ENCODE measurements at places on chromosomes 2 and 18.

DNA sequence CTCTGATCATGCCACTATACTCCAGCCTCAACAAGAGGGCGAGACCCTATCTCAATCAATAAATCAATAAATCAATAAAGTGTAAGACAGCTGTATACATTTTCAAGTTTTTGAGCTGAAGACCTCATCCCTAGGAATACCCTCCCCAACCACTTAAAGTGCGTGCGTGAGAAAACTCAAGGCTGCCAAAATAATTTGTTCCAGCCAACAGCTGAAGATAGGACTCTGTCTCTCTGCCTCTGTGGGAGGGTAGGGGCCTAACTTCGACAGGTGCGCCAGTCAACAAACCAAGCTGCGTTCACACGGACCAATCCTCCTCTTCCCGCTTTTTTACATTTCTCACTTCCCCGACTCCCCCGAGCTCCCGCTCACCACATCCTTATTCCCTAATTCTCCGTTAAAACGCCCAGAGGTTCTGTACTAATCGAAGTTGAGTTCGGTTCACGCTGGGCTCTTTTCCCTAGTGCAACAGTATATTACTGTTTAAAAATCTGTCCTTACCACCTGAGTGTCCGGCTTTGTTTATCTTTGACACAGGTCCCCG is 618 bp downstream of the POLR2D start:
- H3K27ac ChIP-seq = peak overlapping the region; percentile 92
- peak overlapping the region; percentile 91 for H3K4me3 ChIP-seq
- no peaks in the 10 kb centered on the region for H3K27me3 ChIP-seq

GRCh38 chr2:38374984-38375383 is 2.1 kb downstream of the ATL2 start:
- H3K27me3 ChIP-seq = no peaks in the 10 kb centered on the region
- peaks cover 51% of the 10 kb centered on the region for H3K4me1 ChIP-seq
- DNase-seq = no peak
- peak overlapping the region; percentile 97 for H3K27ac ChIP-seq
- peak overlapping the region; percentile 91 for H3K4me3 ChIP-seq

GRCh38 chr2:134897932-134898331 is 20.7 kb upstream of the CCNT2 start:
- no peak overlapping the region for H3K4me3 ChIP-seq
- no peak overlapping the region for H3K27ac ChIP-seq
- H3K27me3 ChIP-seq = peaks cover 6% of the 10 kb centered on the region
- DNase-seq = no peak
- no peaks in the 10 kb centered on the region for H3K36me3 ChIP-seq

DNA sequence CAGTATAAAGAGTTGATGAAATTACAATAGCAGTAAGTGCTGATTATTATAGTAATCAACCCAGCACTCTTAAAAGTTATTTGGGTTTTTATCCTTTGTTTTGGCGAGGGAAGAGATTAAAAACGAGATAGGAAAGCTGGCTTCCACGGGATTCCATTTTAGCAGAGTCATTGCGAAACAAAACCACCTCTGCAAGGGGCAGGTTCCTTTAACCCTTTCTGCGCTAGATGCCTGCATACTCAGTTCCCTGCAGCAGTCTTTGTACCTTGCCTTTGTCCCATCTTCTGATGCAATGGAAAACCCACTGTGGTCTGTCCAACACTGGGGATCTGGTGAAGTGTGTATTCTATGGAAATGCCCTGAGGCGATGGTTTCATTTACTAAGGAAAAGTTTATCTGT is 2.7 kb downstream of the YPEL5 start:
- H3K27me3 ChIP-seq = no peaks in the 10 kb centered on the region
- H3K4me3 ChIP-seq = peak overlapping the region; percentile 10
- H3K36me3 ChIP-seq = peaks cover 10% of the 10 kb centered on the region
- peak overlapping the region; percentile 59 for H3K27ac ChIP-seq
- peaks cover 49% of the 10 kb centered on the region for H3K4me1 ChIP-seq
- no peak for DNase-seq

GRCh38 chr2:156331572-156332283 is 793 bp downstream of the NR4A2 start:
- no peaks in the 10 kb centered on the region for H3K36me3 ChIP-seq
- H3K4me3 ChIP-seq = peak overlapping the region; percentile 86
- H3K27me3 ChIP-seq = peaks cover 66% of the 10 kb centered on the region
- peaks cover 27% of the 10 kb centered on the region for H3K4me1 ChIP-seq
- H3K27ac ChIP-seq = peak overlapping the region; percentile 91

GRCh38 chr2:59926731-59927130 is 626.7 kb downstream of the BCL11A start:
- no peak overlapping the region for H3K4me3 ChIP-seq
- no peaks in the 10 kb centered on the region for H3K36me3 ChIP-seq
- no peak overlapping the region for H3K27ac ChIP-seq
- H3K4me1 ChIP-seq = peaks cover 37% of the 10 kb centered on the region
- no peaks in the 10 kb centered on the region for H3K27me3 ChIP-seq

DNA sequence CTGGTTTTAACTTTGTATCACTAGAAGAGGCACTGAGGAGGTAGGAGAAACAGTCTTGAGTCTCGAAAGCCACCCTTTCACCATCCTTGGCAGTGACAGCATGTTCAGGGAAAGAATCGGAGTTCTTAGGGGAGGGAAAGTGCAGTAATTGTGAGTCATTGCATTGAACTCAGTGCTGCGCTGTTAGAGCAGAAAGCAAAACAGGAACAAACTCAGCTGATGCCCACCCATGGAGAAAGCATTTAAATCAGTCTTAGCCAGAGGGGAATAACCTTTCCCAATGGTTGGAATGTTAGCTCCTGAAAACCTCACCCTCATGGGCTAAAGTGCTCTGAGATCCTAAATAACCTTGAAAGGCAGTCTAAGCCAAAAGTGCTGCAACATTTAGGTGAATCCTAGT is 845.6 kb upstream of the CNTNAP5 start:
- no peak for DNase-seq
- H3K4me1 ChIP-seq = no peaks in the 10 kb centered on the region
- peaks cover 2% of the 10 kb centered on the region for H3K36me3 ChIP-seq
- no peak overlapping the region for H3K27ac ChIP-seq
- H3K27me3 ChIP-seq = no peaks in the 10 kb centered on the region

DNA sequence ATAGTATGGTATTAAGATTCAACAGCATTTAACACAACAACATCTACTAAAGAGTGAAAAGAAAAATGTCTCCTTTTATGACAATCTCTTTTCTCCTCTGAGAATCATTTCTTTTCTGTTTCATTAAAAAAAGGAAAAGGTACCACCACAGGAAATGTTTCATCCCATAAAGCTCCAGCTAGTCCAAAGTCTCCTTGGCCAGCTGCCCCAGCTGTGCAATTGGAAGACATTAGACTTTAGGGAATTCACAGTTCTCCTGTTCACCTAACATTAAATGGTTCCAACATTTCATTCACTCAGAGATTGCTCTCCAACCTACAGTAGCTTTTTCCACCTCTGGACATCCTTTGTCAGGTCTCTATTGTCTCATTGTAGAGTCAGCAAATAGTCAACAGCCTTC is 78.7 kb upstream of the YPEL5 start:
- H3K4me1 ChIP-seq = no peaks in the 10 kb centered on the region
- no peak overlapping the region for H3K4me3 ChIP-seq
- DNase-seq = no peak
- no peaks in the 10 kb centered on the region for H3K36me3 ChIP-seq
- peaks cover 6% of the 10 kb centered on the region for H3K27me3 ChIP-seq

DNA sequence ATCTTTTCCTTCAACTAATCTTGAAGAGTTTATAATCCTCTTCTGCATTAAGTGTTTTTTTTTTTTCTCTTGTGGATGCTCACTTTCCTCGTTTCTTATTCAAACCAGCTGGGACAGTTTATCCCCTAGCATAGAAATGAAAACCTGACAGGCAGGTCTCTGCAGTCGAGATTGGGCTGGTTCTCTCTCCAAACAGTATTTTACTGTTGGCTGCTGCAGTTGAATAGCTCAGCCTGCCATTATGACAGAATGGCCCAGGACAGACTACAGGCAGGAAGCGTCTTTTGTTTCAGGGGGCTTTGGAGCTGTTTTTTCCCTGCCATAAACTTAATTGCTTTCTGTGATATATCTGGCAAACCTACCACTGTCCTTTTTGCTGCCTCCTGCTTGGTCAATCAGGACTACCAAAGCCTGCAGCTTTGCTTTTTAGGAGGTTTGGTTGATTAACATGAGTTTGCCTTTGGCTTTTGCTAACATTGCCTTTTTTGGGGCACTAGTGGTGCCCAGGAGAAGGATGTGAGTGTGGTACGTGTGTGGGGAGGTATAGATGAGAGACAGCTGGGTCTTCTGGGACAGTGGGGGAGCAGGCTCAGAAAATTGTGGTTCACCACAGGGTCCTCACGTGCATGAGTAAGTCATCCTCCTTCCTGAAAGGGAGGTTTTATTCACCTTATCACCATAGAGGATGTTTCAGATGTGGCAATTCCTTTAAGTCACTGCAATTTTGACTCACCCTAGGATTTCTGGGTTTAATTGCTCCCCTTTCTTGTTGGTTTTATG is 128.7 kb downstream of the LYPD6B start:
- H3K27me3 ChIP-seq = no peaks in the 10 kb centered on the region
- peaks cover 56% of the 10 kb centered on the region for H3K4me1 ChIP-seq
- peaks cover 2% of the 10 kb centered on the region for H3K36me3 ChIP-seq
- H3K27ac ChIP-seq = no peak overlapping the region

GRCh38 chr18:72692086-72692485 is 147.9 kb upstream of the CBLN2 start:
- peaks cover 36% of the 10 kb centered on the region for H3K4me1 ChIP-seq
- H3K27me3 ChIP-seq = no peaks in the 10 kb centered on the region
- H3K36me3 ChIP-seq = no peaks in the 10 kb centered on the region
- DNase-seq = peak; percentile 51

GRCh38 chr2:129620411-129620810 is 359.1 kb upstream of the RAB6C start:
- H3K27ac ChIP-seq = no peak overlapping the region
- peaks cover 50% of the 10 kb centered on the region for H3K27me3 ChIP-seq
- H3K4me1 ChIP-seq = no peaks in the 10 kb centered on the region

DNA sequence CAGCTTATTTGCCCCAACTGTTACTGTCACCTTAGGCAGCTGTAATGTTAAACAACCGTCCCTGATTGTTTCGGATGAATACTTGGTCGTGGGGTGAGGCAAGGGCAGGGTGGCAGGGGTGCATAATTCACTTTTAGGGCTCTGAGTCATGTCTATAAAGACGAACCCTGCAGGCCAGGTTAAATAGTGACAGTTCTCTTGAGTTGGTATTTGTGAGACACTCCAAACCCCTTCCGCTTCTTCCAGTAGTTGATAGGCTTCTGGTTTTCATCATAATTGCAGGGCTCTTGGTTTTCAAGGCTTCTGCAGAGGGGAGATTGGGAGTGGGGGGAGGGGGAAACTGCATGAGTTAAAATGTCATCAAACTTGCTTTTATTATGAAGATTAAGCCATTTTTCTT is 97.2 kb upstream of the TSPYL6 start:
- no peak for DNase-seq
- H3K36me3 ChIP-seq = no peaks in the 10 kb centered on the region
- no peak overlapping the region for H3K27ac ChIP-seq
- no peak overlapping the region for H3K4me3 ChIP-seq
- H3K4me1 ChIP-seq = peaks cover 12% of the 10 kb centered on the region

- no peak overlapping the region for H3K27ac ChIP-seq
- no peak overlapping the region for H3K4me3 ChIP-seq
- peaks cover 18% of the 10 kb centered on the region for H3K4me1 ChIP-seq
- no peaks in the 10 kb centered on the region for H3K36me3 ChIP-seq
- DNase-seq = no peak
Observed at GRCh38 chr18:2222270-2223185, 348.8 kb downstream of the METTL4 start.

DNA sequence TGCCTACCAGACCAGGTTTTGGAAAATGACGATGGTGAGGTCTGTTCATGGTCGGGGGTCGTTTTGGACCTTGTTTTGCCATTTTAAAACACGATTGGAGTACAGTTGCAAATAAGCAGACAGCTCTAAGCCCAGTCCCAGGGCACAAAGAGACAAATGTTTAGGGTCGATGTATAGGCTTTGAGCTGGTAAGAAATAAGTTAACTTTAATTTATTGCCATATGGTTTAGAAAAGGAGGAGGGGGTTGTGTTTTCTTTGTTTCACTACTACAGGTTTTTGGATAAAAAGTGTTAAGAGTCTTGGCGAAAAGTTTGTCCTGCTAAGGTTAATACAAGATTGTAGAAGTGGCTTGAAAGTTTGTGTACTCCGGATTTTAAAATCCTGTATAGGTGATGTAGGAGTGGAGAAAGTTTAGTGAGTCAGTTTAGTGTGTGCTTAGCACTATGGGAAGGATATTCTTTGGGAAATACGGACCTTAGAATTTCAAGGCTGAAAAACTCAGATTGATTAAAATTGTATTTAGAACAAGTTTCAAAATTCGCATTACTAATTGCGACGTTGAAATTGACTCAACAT is 1.3 kb downstream of the KCMF1 start:
- H3K27ac ChIP-seq = peak overlapping the region; percentile 90
- peaks cover 45% of the 10 kb centered on the region for H3K4me1 ChIP-seq
- peak overlapping the region; percentile 75 for H3K4me3 ChIP-seq

GRCh38 chr2:119377993-119378345 is 11.2 kb downstream of the DBI start:
- peaks cover 26% of the 10 kb centered on the region for H3K36me3 ChIP-seq
- peaks cover 1% of the 10 kb centered on the region for H3K27me3 ChIP-seq
- H3K4me1 ChIP-seq = peaks cover 7% of the 10 kb centered on the region
- no peak overlapping the region for H3K4me3 ChIP-seq
- H3K27ac ChIP-seq = no peak overlapping the region
- no peak for DNase-seq

DNA sequence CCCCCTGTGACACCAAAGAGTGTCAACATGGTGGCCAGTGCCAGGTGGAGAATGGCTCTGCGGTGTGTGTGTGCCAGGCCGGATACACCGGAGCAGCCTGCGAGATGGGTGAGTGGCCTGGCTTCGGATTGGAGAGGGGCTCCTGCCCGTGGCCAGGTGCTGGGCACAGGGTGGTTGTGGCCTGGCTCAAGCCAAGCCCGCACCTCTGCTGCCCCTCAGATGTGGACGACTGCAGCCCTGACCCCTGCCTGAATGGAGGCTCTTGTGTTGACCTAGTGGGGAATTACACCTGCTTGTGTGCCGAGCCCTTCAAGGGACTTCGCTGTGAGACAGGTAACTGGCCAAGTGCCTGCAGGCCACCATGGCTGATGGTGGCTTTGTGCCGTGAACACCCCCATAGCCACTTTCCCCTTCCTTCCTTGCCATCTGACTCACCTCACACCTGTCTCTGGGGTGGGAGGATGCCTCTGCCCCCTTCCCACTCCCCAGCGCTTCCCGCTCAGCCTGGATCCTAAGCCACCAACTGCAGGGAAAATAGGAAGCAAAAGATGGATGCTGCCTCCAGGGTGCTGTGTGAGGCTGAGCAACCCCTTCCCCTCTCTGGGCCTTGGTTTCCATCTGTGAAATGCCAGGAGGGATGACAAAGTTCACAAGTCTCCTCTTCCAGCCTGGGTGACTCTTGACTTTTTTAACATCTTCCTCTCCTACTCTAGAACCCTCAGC is 41.8 kb downstream of the SNED1 start:
- no peak overlapping the region for H3K4me3 ChIP-seq
- no peaks in the 10 kb centered on the region for H3K4me1 ChIP-seq
- H3K36me3 ChIP-seq = no peaks in the 10 kb centered on the region
- no peak overlapping the region for H3K27ac ChIP-seq
